H1 (cell line): ENCODE measurements at places on chromosomes 1 and 21. TPM values are rescaled to one million over a fixed set of nuclear protein-coding genes. Genes with fewer than 3 reads are reported as not detected.

The GABRD gene
- 1.8 and 1.9 TPM in 2 replicates for total RNA-seq

The ELK4 gene
- 23.3 and 26.3 TPM in 2 replicates for total RNA-seq

The TMEM81 gene
- total RNA-seq, result 5.8 and 5.9 TPM in 2 replicates

The HSF2BP gene
- 0.71 and 0.93 TPM in 2 replicates for total RNA-seq

The POLR3GL gene
- total RNA-seq, result 2.3 and 3.1 TPM in 2 replicates

The LRRC3 gene
- 5.4 and 5.9 TPM in 2 replicates for total RNA-seq

The QSOX1 gene
- total RNA-seq, result 120 and 123 TPM in 2 replicates

The ADAM30 gene
- total RNA-seq, result not detected in 2 replicates

The TTC22 gene
- 1.1 and 1.6 TPM in 2 replicates for total RNA-seq

The TOE1 gene
- total RNA-seq, result 14.5 and 15.2 TPM in 2 replicates

The EPHB2 gene
- total RNA-seq, result 15.7 and 17.2 TPM in 2 replicates

The PODN gene
- total RNA-seq, result 0.11 and 0.17 TPM in 2 replicates

DNA sequence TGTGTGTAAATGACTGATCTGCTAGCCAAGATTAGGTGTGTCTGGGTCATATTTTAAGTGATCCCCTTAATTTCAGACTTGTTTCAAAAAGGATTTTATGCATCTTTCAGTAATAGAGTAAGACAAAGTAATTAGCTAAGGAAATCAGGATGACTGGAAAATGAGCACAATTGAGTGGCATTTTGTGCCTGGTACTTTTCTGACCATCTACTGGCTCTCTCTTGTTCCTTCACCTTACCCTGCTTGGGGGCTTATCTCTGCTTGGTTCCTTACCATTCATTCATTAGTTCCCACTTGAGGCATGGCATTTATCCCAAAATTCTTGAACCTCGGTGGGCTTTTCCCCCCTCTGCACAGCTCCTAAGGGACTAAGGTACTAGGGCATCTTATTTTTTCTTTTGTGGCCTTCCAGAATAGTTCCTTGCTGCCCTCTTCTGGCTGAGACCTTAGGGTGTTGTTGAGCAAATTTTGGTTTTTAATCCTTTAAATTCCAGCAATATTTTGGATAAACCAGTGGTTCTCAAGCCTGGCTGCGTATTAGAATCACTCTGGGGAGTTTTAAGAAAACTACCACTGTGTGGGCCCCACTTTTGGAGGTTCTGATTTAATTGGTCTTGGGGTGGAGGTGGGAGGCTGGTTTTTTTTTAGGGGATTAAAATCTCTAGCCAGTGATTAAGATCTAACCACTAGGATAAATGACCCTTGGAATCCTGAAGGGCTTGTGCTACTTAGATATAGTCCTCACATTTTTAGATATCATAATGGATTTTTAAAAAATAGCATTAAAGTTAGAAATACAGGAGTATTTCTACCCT, 50.8 kb downstream of the HS2ST1 start:
- H3K27me3 ChIP-seq, result no peaks in the 10 kb centered on the region
- no peak overlapping the region for H3K4me3 ChIP-seq
- no peak for DNase-seq
- H3K36me3 ChIP-seq, result no peaks in the 10 kb centered on the region

GRCh38 chr1:8448911-8449661, 131.2 kb downstream of the SLC45A1 start:
- H3K4me3 ChIP-seq, result no peak overlapping the region
- H3K36me3 ChIP-seq, result no peaks in the 10 kb centered on the region
- no peak for DNase-seq
- H3K4me1 ChIP-seq, result peaks cover 3% of the 10 kb centered on the region

GRCh38 chr1:3618531-3618880, 6.3 kb upstream of the TPRG1L start:
- no peak overlapping the region for H3K27ac ChIP-seq
- H3K4me1 ChIP-seq, result peaks cover 5% of the 10 kb centered on the region
- H3K4me3 ChIP-seq, result no peak overlapping the region
- H3K27me3 ChIP-seq, result no peaks in the 10 kb centered on the region
- no peak for DNase-seq
- H3K36me3 ChIP-seq, result no peaks in the 10 kb centered on the region

DNA sequence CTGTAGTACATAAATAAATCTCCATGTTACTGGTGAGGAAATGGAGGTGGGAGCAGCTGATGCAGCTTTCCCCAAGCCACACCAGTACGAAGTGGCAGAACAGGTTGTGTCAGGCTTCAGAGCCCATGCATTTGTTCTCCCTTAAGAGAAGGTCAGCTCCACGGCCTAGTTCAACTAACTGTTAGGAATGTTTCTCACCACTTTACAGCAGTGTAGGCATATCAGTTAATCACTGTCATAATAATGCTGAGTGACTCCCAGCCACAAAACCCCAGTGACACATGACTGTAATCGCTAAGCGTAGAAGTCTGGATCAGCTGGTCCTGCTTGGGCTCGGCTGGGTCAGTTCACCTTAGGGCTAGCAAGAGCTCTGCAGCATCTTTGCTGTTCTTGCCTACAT, 90.4 kb downstream of the VPS26C start:
- H3K36me3 ChIP-seq, result peaks cover 3% of the 10 kb centered on the region
- H3K27ac ChIP-seq, result no peak overlapping the region
- H3K27me3 ChIP-seq, result no peaks in the 10 kb centered on the region
- H3K4me3 ChIP-seq, result no peak overlapping the region

- H3K27me3 ChIP-seq, result no peaks in the 10 kb centered on the region
- H3K36me3 ChIP-seq, result no peaks in the 10 kb centered on the region
- DNase-seq, result no peak
- H3K27ac ChIP-seq, result no peak overlapping the region
These were observed 8.3 kb downstream of the PPFIA4 start for GRCh38 chr1:203034422-203035110.

DNA sequence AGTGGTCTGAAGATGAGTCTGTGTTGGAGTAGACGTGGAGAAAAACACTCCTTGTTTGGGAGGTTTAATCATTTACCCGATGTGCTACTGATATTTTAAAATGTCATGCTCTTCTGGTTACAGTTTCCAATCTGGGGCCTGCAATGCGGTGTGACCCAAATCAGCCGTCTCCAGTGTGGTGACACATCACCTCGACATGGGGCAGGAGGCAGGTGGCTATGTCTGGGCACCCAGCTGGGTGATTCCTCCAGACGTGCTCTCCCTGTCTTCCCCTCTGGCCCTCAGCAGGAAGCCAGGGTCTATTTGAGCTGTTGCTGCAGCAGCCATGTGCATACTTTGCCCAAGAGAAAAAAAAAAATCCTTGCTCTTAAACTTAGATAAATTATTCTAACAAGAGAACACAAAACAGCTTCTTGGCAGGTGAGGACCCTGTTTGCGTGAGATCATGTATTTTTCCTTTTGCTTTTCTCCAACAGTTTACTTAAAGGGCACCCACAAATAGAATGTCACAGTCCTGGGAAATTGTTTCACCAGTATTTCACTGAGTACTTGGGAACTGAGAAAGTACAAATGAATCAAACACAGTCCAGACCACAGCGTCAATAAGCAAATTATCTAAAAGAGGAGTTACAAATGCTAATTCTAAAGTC, 38.9 kb upstream of the MAP10 start:
- H3K27ac ChIP-seq, result no peak overlapping the region
- no peak for DNase-seq
- peaks cover 16% of the 10 kb centered on the region for H3K4me1 ChIP-seq
- no peaks in the 10 kb centered on the region for H3K27me3 ChIP-seq

DNA sequence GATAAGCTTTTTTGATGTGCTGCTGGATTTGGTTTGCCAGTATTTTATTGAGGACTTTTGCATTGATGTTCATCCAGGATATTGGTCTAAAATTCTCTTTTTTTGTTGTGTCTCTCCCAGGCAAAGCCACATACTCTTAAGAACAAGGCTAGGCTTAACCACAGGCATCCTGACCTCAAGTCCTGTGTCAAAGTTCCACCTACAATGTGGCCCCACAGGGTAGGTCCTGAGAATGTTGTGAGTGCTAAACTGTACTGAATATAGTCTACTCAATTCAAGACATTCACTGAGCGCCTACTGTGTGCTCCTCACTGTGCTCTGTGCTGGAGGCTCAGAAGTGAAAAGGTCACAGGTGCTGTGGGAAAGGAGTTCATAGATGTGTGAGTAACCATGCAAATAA, 20.6 kb downstream of the DDAH1 start:
- H3K4me3 ChIP-seq, result no peak overlapping the region
- H3K27ac ChIP-seq, result no peak overlapping the region
- H3K27me3 ChIP-seq, result no peaks in the 10 kb centered on the region

GRCh38 chr1:93136445-93136844, 43.8 kb downstream of the TMED5 start:
- H3K4me1 ChIP-seq, result no peaks in the 10 kb centered on the region
- H3K4me3 ChIP-seq, result no peak overlapping the region
- no peak for DNase-seq

DNA sequence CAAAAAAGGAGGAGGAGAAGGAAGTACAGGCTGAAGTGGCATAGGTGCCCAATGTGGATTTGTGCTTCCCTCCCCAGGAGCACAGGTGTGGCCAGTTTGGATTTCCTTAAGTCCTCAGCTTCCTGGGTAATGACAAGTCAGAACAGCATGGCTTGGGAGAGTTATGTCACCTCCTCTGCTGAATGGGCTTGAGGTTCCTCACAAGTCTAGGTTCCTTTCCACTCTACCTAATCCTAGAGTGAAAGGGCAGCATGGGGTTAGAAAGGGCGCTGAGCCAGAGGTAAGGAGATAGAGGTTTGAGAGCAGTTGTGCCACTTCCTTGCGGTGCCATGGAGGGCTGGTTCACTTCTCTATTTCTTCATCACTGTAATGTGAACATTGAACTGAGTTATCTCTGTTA, 35.5 kb upstream of the IL20 start:
- H3K27ac ChIP-seq, result no peak overlapping the region
- H3K27me3 ChIP-seq, result no peaks in the 10 kb centered on the region
- no peaks in the 10 kb centered on the region for H3K36me3 ChIP-seq
- H3K4me1 ChIP-seq, result no peaks in the 10 kb centered on the region
- no peak for DNase-seq

- no peak overlapping the region for H3K4me3 ChIP-seq
- H3K36me3 ChIP-seq, result no peaks in the 10 kb centered on the region
- H3K27me3 ChIP-seq, result no peaks in the 10 kb centered on the region
- H3K27ac ChIP-seq, result no peak overlapping the region
These were observed 383.4 kb downstream of the USP25 start for GRCh38 chr21:16113052-16113715.

DNA sequence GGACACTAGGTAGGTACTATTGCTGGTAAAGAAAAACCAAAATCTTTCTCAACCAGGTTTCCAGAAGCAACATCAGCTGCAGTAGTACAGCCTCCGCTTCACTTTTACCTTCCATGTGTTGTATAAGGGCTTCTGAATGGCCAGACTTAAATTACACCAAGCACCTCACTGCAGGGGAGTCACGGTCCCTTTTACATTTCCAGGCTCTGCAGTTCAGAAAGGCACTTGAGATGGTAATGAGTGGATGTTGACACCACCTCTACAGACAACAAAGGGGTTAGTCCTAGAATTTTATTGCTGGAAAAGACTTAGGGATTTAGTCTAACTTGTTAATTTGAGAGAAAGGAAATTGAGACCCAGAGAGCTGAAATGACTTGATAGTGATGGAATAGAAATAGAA, 12.0 kb upstream of the DUSP12 start:
- H3K27ac ChIP-seq, result no peak overlapping the region
- no peaks in the 10 kb centered on the region for H3K27me3 ChIP-seq
- H3K36me3 ChIP-seq, result no peaks in the 10 kb centered on the region
- no peak for DNase-seq
- no peak overlapping the region for H3K4me3 ChIP-seq

GRCh38 chr1:108140936-108141335, 59.2 kb downstream of the SLC25A24 start:
- no peak for DNase-seq
- no peak overlapping the region for H3K4me3 ChIP-seq
- peaks cover 19% of the 10 kb centered on the region; the same call in 1 of the 2 replicates for H3K36me3 ChIP-seq
- H3K4me1 ChIP-seq, result no peaks in the 10 kb centered on the region

- H3K4me3 ChIP-seq, result no peak overlapping the region
- H3K27me3 ChIP-seq, result no peaks in the 10 kb centered on the region
- H3K27ac ChIP-seq, result no peak overlapping the region
- no peaks in the 10 kb centered on the region for H3K4me1 ChIP-seq
These were observed 31.9 kb downstream of the MAP3K21 start for GRCh38 chr1:233359431-233359830.

GRCh38 chr1:205032508-205032907, 10.5 kb upstream of the CNTN2 start:
- H3K27me3 ChIP-seq, result no peaks in the 10 kb centered on the region
- H3K36me3 ChIP-seq, result no peaks in the 10 kb centered on the region
- H3K27ac ChIP-seq, result no peak overlapping the region
- peaks cover 7% of the 10 kb centered on the region; the same call in 1 of the 2 replicates for H3K4me1 ChIP-seq

GRCh38 chr1:170213596-170213995, 67.8 kb downstream of the NTMT2 start:
- no peaks in the 10 kb centered on the region for H3K27me3 ChIP-seq
- no peak for DNase-seq
- no peak overlapping the region for H3K27ac ChIP-seq

- no peaks in the 10 kb centered on the region for H3K27me3 ChIP-seq
- H3K4me1 ChIP-seq, result no peaks in the 10 kb centered on the region
- no peak overlapping the region for H3K4me3 ChIP-seq
- H3K27ac ChIP-seq, result no peak overlapping the region
These were observed 61.5 kb downstream of the PSMG1 start for GRCh38 chr21:39121600-39122355.

- no peaks in the 10 kb centered on the region for H3K36me3 ChIP-seq
- no peak overlapping the region for H3K4me3 ChIP-seq
- DNase-seq, result no peak
- no peaks in the 10 kb centered on the region for H3K4me1 ChIP-seq
These were observed 59.9 kb upstream of the FBXO28 start for GRCh38 chr1:224054012-224054411.

- peaks cover 21% of the 10 kb centered on the region for H3K36me3 ChIP-seq
- no peaks in the 10 kb centered on the region for H3K27me3 ChIP-seq
- no peak overlapping the region for H3K4me3 ChIP-seq
- no peak overlapping the region for H3K27ac ChIP-seq
- no peaks in the 10 kb centered on the region for H3K4me1 ChIP-seq
- no peak for DNase-seq
These were observed 11.6 kb downstream of the PEF1 start for GRCh38 chr1:31633117-31633516.

GRCh38 chr1:31747304-31747703, 16.8 kb downstream of the ADGRB2 start:
- H3K27ac ChIP-seq, result no peak overlapping the region
- no peak overlapping the region for H3K4me3 ChIP-seq
- no peaks in the 10 kb centered on the region for H3K27me3 ChIP-seq
- no peak for DNase-seq
- peaks cover 16% of the 10 kb centered on the region for H3K4me1 ChIP-seq

- no peak within 1 kb of the TSS for H3K27ac ChIP-seq
- no peaks in the 10 kb centered on the region for H3K27me3 ChIP-seq
- no peak within 1 kb of the TSS for H3K4me3 ChIP-seq
- DNase-seq, result no peak
- H3K36me3 ChIP-seq, result no peaks in the 10 kb centered on the region
These were observed at the start of gene UBE2U for GRCh38 chr1:64203420-64203819. UBE2U (plus strand) TSS chr1:64203623; CDS start chr1:64204051, 428 bp downstream.

- H3K4me1 ChIP-seq, result no peaks in the 10 kb centered on the region
- no peak overlapping the region for H3K4me3 ChIP-seq
- DNase-seq, result no peak
These were observed 32.1 kb upstream of the PLPPR4 start for GRCh38 chr1:99232172-99232571.

GRCh38 chr21:29368906-29369305, 70.2 kb downstream of the BACH1 start:
- H3K27me3 ChIP-seq, result no peaks in the 10 kb centered on the region
- no peak for DNase-seq
- no peaks in the 10 kb centered on the region for H3K36me3 ChIP-seq
- no peak overlapping the region for H3K27ac ChIP-seq
- H3K4me3 ChIP-seq, result no peak overlapping the region
- H3K4me1 ChIP-seq, result no peaks in the 10 kb centered on the region

- no peak overlapping the region for H3K4me3 ChIP-seq
- no peaks in the 10 kb centered on the region for H3K4me1 ChIP-seq
- no peak overlapping the region for H3K27ac ChIP-seq
- no peaks in the 10 kb centered on the region for H3K27me3 ChIP-seq
These were observed 138.4 kb downstream of the PAPPA2 start for GRCh38 chr1:176601348-176601747.
